ENCODE measurements at places on chromosomes 1 and 21. TPM values are rescaled to one million over a fixed set of nuclear protein-coding genes. Genes with fewer than 3 reads are reported as not detected.

Gene SYT14
- total RNA-seq: not detected

Gene GSTM3
- total RNA-seq: 129 TPM

Gene RSPH1
- not detected for total RNA-seq

Gene DNALI1
- 9.1 TPM for total RNA-seq

Gene TSPAN2
- total RNA-seq: 16.6 TPM

Gene ATG4C
- total RNA-seq: 11.1 TPM

Gene F3
- 21.1 TPM for total RNA-seq

Gene MACO1
- total RNA-seq: 20.2 TPM

Gene LCE2A
- not detected for total RNA-seq

Gene IPP
- 12.2 TPM for total RNA-seq

DNA sequence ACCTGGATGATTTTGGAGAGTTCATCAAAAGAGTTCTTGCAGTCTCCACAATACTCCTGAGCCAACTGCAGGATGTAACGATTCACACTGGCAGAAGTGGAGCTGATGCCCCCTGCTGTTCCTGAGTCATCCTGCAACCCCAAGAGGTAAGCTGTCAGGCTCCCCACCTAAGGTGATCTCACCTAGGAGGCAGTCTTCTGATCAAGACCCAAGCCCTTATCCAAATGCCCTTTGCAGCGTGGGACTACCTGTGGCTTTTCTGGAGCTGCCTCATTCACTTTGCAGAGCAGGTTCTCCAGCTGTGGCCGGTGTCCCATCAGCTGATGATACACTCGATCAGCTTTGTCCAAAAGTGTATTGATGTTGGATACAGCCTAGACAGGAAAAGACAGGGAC lies 96.4 kb downstream of the UBR4 start:
- no peak for DNase-seq

GRCh38 chr1:218971156-218971555 lies 202.5 kb upstream of the LYPLAL1 start:
- DNase-seq: no peak

- DNase-seq: no peak
These were observed 790 bp upstream of the TMEM54 start for GRCh38 chr1:32901823-32902534.

DNA sequence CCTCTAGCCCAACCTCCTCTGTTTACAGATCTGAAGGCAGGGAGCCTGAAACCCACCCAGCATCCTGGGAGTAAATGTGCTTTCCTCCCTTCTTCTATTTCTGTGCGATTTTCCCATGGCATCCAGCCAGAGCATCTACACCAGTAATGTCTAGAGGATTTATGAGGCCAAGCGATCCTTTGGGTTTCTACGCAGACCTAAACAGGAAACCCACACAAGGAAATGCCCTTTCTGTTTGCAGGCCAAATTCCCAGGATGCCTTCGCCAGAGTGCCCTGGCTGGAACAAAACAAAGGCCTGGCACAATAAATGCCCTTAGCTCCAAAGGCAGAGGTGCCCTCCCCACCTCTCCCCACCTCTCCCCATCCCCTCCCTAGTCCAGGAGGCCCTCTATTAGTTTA lies 110.5 kb upstream of the CDC42BPA start:
- DNase-seq: no peak

- no peak for DNase-seq
These were observed 52.6 kb downstream of the DESI2 start for GRCh38 chr1:244705261-244706234.

DNA sequence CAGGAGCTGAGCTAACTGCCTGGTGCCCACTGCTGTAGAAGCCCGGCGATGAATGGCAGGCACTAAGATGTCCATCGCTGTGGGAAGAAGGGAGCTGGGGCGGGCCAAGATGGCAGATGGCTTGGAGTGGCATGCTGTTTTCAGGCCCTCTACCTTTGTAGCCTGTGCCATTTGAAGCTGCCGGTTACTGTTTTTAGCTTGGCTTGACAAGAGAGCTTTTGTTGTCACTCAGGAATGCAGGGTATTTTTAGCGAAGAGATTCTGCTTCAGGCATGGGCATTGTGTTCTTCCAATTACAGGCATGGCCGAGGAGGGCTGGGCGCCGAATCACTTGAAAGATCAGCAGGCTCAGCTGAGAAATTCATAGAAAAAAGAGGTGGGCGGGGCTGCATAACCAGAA lies 348.7 kb downstream of the RPS6KC1 start:
- DNase-seq: no peak

GRCh38 chr1:150256554-150257341 lies 826 bp upstream of the CA14 start:
- DNase-seq: no peak

DNA sequence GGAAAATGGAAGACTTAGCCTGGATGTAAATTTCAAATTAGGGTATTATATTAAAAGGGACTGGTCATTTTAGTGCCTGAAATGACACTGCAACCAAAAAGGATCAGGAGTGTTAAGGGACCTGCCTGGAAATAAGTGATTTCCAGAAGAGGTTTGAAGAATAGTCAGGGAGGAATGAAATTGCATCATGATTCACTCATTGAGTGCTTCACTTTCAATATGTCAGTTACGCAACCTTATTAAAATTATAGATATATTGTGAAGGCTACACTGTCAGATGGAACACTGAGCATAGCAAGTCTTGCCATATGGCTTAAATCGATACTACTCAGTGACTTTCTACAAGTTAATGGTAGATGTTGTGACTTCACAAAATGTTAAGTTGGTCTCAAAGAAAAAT lies 275.2 kb upstream of the DPYD start:
- DNase-seq: no peak

- DNase-seq: no peak
These were observed 2.3 kb downstream of the LHX9 start for GRCh38 chr1:197919346-197920066.

GRCh38 chr1:170789063-170789462 lies 125.1 kb downstream of the PRRX1 start:
- no peak for DNase-seq

- DNase-seq: no peak
These were observed 251.4 kb downstream of the MATN1 start for GRCh38 chr1:30472009-30472408.

DNA sequence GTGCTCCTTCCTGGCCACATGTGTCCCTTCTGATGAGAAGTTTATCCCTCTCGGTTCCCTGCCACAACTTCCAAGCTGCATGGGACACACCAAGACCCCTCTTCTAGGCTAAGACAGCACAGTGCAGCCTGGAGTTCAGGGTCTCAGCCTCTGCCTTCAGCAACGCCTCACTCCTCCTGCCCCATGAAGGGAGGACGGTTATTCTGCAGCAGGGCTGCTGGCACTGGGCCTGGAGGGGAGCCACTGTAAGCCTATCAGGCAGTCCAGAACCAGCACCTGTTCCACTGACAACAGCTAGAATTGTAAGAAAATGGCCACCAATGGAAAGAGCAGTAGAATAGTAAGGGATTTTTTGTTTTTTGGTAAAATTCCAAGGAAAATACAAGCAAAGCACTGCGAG lies 72.3 kb downstream of the GALNT2 start:
- no peak for DNase-seq

DNA sequence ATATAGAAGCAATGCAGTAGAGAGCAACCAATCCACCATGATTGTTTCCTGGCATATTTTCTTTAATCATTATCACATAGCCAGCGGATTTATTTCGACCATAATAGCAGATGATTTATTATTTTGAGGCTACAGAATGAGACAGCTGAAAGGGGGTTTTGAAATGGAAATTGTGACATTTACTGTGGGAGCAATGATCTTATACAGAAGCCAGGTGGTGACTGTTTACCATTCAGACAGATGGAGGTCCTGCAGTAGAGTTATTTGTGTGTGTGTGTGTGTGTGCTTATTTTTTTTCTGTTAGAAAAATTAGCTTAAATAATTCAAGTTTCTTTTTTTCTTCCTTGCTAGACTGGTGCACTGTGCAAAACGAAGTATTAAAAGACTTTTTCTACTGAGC lies 1784.5 kb downstream of the MRPL39 start:
- DNase-seq: no peak

GRCh38 chr21:33813832-33814365 lies 101.7 kb downstream of the ATP5PO start:
- DNase-seq: no peak

DNA sequence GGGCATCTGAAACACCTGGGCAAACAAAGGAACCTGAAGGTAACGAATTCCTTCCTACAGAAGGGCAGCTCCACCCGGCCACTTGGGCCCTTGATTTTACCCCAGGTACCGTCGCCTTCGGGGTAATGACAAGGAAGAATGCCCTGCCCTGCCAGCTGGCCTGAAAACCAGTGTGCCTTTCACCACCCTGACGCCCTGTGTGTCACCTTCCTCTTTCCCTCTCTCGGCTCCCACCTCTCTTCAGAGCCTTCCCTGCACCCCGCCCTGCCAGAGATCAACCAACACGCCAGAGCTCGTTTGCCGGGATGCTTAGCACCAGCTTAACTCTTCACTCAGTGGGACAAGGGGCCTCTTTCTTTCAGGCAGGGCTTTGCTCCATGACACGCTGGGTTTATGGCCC lies 86.0 kb downstream of the SIM2 start:
- DNase-seq: peak; percentile 77

- DNase-seq: no peak
These were observed 32.5 kb downstream of the RGS13 start for GRCh38 chr1:192668409-192668983.

DNA sequence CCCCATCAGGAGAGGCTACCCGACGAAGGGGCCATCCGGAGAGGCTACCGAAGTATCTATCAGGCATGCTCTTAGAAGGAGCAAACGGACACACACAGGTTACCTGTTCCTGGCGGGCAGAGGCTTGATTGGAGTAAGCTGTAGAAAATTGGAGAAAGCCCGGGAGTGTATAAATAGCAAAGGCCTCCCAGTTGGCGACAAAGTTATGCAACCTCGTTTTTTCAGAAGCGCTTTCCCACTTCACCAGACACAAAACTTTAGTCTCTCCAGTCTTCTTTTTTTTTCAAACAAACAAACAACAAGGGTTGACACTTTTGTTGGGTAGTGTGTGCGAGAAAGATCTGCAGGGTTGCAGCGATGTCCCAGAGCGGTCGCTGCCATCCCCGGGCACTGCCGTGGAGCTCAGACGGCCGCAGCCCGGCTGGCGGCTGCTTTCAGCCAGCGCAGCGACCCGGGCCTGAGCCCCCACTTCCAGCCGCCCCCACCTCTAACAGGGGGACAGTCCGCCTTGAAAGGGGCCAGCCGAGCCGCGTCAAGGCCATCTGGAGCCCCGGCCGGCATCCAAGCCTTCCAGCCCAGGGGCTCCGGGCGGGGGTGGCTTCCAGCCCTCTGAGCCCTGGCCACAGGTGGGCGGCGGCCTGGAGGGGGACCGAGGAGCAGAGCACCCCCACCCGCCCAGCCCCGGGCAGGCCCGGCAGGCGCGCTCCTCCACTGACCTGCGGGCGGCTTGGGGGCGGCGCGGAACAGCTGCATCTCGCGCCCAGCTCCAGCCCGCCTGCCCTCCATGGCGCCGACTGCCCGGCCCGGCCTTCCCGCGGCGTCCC lies 616 bp downstream of the MCOLN3 start:
- DNase-seq: no peak

DNA sequence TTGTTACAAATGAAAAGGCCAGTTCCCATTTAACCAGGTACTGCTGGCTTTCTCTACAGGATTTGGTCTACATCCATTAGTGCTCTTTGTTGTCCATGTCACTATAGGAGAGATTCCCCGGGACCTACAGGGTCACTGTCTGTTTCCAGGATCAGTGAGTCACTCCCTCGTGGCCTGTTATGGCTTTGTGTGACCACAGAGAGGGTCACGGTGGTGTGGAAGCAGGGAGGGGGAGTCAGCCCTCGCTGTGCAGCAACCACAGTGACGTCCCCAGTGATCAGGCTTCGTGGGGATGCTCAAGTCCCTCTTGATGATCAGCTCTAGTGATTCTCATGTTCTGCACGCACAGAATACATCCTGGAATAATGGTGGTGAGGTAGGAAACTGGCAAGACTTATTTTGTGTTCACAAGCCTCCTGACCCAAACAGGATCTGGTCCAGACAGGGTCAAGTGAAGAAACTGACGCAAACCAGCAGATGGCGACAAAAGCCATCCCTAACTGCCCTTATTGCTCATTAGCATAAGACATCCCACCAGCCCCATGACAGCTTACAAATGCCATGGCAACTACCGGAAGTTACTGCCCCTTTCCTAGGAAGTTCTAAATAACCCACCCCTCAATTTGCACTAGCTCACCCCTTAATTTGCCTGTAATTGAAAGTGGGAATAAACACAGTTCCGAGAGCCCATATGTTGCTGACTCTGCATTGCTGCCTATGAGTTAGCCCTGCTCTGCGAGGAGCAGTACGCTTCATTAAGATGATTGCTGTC lies 98.5 kb downstream of the DISC1 start:
- peak; percentile 45 for DNase-seq

DNA sequence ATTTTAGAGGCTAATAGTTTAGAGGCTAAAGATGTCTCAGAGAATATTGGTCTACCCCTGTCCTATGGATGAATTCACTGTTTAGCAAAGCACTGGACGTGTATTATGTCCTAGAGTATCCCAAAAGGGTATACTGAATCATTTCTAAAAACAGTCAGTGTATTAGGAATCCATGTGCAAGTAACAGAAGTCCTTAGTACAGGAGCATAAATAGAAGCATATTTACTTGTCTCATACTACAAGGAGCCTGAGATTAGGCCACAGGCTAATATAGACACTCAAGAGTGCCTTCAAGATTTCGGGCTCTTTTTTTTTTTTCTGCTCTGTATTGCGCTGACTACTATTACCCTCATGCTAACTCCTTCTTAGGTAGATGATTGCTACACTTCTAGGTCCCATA lies 518.9 kb downstream of the USP25 start:
- no peak for DNase-seq

- no peak for DNase-seq
These were observed 38.4 kb upstream of the CASZ1 start for GRCh38 chr1:10834770-10835412.

DNA sequence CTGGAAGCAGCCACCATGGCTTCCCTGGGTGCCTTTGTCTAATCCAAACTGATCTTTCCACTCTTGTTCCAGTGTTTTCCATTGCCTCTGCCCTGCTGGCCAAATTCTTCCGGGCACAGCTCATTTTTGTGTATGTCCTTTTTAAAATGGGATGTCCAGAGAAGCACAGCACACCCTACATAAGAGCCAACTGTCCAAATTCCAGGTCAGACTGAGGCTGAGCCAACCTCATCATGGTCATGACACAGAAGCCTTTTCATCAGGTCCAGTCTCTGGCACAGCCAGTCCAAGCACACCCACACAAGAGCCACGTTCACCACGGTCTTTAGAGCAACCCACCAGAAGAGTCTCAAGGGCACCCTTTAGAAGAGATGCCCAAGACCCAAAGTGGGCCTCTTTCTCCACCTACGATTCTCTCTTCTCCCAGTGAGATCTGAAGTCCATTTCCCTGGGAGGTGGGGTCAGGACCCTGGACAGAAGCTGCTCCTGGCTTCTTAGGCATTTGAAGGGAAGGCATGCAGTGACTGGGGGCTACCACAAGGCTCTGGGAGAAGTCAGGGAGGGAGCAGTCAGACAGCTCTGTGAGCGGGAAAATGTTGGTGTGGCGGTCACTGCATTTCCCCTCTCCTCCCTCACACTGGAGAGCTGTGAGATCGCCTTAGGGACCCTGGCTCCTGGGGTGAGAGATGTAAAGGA lies 53.2 kb downstream of the SYT2 start:
- no peak for DNase-seq

- no peak for DNase-seq
These were observed 87.1 kb upstream of the IPO9 start for GRCh38 chr1:201741763-201742342.

Measured in right cardiac atrium (tissue), 5 donors.